Spleen (tissue), 13 donors: ENCODE measurements at places on chromosomes 2 and 18.

GRCh38 chr2:80244905-80245584, 59.5 kb downstream of the LRRTM1 start:
- DNase-seq, result no peak

GRCh38 chr18:40935423-40935822, 1019.6 kb upstream of the PIK3C3 start:
- no peak for DNase-seq

- DNase-seq, result peak; percentile 70
Observed at GRCh38 chr2:131015764-131016163, 77.5 kb downstream of the FAM168B start.

- DNase-seq, result no peak
Observed at GRCh38 chr18:468955-469790, 31.3 kb downstream of the COLEC12 start.

- no peak for DNase-seq
Observed at GRCh38 chr2:64396551-64396950, 57.4 kb upstream of the LGALSL start.

- DNase-seq, result no peak
Observed at GRCh38 chr18:7775843-7776242, 208.7 kb downstream of the PTPRM start.

DNA sequence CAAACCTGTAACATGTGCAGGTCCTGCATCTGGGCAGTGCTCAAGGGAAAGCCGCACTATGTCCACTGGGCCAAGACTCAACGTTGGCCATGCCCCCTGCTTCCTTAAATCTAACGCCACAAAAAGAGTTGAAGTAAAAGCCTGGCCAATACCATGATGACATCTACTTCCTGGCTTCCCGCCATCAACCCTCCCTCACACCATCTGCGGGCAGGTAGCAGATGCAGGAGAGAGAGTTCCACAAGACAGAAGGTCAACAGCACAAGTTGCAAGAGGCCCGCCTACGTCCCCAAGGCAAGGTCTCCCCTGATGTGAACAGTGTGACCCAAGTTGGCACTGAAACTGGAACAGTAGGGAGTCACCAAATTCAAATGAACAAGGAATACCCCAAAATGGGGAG, 48.4 kb downstream of the ABCG8 start:
- DNase-seq, result no peak

GRCh38 chr2:11583840-11584524, 50.1 kb downstream of the GREB1 start:
- peak; percentile 80 for DNase-seq

GRCh38 chr2:108492364-108492763, 41.9 kb upstream of the LIMS1 start:
- DNase-seq, result no peak

DNA sequence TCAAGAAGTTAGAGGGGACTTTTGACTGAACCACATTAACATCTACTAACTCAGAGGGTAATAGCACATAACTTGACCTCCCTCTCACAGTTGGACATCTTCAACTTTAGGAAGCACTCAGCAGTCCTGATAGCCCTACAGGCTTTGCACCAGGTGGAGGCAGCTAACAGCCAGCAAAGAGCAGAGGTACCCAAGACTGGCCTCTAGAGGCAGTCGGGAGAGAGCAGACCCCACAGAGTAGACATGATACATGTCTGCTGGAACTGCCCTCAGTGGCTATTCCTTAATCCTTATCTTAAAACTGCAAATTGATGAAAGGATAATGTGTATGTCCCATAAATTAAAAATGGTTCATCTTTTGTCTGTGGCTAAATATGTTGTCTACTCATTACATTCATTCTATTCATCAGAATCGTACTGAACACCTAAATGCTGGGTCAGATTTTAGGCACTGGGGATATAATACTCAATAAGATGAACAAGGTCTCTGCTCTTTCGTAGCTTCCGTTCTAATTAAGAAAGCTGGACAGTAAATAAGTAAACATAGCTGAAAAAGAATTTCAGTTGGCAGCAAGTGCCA, 49.8 kb downstream of the CAB39 start:
- DNase-seq, result no peak

DNA sequence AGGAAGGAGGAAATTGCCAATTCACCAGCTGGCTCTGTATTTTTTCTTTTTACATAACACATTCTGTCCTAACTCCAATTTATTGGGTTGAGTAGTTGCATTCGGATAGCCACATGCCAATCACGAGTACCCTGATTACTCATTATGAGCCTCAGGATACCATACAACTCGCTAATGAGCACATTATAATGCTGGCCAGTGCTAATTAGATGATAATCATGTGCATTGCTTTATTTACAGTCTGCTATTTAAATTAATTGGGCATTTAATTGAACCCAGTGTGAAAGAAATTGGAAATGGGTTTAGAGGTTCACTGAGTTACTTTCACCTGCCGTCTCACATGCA, 15.2 kb downstream of the G6PC2 start:
- no peak for DNase-seq

- no peak for DNase-seq
Observed at GRCh38 chr2:48132271-48132625, 225.9 kb upstream of the FBXO11 start.

GRCh38 chr18:48179001-48179400, 230.2 kb downstream of the ZBTB7C start:
- DNase-seq, result no peak

DNA sequence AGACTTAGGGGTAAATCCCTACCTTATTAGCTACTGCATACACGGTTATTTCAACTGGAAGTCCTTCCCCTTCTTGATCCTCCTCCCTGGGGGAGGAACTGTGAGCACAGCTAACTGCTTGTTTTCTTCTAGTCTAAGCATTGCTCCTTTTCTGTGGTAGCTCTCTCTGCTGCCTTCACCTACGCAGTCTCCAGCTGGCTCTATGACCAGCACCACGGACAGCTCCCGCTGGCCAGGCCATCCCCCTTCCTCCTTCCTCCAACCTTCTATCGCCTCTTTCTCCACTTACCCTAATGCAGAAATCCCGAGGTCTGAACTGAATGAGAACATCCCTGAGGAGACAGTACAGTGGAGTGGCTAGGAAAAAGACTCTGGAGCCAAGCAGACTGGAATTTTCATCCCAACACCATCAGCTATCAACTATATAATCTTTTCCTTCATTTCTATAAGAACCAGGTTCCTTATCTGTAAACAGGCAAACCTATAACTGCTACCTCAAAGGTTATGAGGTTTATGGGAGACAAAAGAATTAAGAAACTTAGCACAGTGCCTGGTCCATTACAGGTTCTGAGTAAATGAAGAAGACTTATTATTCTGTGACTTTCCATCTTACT, 4.7 kb upstream of the CFAP65 start:
- DNase-seq, result no peak

DNA sequence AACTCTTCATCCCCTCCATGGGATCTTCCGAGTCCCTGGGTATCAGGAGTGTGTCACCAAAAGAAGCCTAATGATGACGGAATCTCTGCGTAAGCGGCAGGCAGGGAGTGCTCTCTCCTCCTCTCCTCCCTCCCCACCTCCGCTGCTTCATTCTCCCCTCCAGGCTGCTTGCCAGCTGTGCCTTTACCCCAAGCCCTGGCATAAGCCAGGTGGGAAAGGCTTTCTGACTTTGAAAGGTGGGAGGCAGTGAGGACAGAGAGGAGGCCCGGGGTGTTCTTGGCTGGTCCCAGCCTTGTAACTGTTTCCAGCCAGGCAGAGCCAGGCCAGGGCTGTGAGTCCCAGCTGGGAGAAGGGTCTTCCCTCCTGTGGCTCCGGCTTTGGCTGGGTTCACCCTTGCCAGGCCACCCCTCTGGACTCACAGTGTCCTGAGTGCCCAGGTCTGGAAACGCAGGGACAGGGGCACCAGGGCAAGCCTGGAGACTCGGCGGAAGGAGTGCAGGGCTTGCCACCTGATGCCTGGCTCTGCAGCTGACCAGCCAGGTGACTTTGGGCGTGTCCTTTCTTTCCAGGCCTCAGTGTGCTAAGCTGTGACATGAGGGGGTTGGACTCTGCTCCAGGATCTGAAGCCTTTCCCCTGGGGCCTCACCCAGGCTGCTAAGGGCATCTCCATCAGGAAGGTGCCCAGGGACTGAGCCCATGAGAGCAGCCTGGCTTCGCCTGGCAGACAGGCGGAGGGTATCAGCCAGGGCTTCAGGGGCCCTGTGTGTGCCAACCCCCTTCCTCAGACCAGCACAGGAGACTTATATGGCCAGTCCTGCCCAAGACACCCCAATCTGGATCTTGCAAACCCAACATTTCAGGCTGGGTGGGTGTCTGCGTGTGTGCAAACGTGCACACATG, 32.7 kb upstream of the HPCAL1 start:
- DNase-seq, result peak; percentile 71

DNA sequence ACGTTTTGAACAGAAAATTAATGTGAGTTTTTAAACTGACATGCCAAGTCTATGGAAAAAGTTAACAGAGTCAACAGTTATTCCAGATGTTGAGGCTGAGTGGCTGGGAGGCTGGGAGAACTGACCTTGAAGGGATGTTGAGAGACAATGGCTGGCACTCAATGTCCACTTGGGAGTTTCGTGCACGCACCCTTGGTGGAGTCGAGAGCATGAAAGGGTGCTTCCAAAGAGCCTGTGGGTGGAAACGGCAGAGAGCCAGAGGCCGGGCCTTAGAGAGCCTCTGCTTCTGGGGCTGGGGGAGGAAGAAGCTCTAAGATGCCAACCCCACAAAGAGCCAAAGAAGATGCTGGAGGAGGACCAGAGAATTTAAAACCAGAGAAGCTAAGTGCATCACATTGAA, 63.4 kb upstream of the L3MBTL4 start:
- DNase-seq, result no peak

- DNase-seq, result peak; percentile 73
Observed at GRCh38 chr2:120985997-120986651, 250.5 kb downstream of the GLI2 start.

- no peak for DNase-seq
Observed at GRCh38 chr2:20080428-20080827, 29.0 kb upstream of the LAPTM4A start.

DNA sequence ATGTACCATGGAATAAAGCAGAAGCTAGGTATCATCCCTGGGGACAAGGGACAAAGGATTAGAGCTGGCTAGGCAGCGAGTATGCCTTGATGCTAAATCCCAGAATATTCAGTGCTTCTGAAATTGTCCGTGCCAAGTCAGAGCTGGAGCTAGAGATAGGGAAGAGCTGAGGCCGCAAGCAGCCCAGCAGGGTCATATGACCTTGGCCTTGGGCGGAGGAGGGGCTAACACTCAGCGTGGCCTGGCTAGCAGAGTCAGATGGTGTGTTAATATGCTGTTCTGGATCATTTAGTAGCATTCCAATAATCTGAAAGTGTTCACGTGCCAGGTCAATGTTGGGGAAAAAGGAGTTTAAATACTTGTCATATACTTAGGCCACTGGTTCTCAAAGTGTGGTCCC, 374.8 kb downstream of the CLIP4 start:
- no peak for DNase-seq

DNA sequence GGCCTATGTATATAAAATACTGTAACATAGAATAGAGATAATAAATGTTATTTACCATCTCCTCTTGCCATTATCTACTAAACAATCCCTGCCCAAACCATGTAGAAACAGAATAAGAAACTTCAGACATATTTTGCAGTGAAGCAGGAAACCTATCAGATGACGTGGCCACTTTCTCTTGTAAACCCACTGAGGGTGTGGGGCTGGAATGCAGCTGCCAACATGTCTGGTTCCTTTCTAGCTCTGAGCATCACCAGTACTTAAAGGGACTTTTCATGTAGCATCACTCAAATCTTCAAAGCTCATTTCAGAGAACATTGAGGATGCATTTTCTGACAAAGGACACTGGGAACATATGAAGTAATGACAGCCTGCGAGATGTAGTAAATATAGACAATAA, 251.8 kb downstream of the LPIN1 start:
- no peak for DNase-seq

GRCh38 chr18:8177330-8178016, 431.8 kb upstream of the RAB12 start:
- no peak for DNase-seq

GRCh38 chr2:127545189-127545588, 9.7 kb downstream of the MYO7B start:
- no peak for DNase-seq

DNA sequence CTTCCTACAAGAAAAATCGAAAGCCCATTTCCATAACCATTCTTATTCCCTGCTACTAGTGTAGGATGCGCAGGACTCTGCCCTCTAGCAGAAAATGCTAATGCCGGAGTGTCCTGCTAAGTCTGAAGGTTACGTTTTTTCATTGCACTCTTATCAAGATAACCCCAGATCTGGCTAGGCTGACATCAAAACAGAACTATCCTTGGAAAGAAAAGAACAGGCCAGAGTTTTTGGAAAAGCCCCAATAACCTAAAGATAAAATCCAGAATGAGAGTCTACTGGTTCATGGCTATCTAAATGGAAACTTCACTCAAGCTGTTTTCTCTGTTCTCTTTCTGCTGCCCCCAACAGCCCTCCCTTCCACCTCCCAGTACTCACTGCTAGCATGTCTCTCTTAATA, 913 bp downstream of the RNF152 start:
- no peak for DNase-seq

- no peak for DNase-seq
Observed at GRCh38 chr2:190930411-190930810, 49.8 kb downstream of the GLS start.

GRCh38 chr18:57660961-57661360, 39.3 kb upstream of the NARS1 start:
- no peak for DNase-seq

- no peak for DNase-seq
Observed at GRCh38 chr2:84878459-84878858, 2.4 kb downstream of the TRABD2A start.

GRCh38 chr2:165911231-165911630, 42.3 kb downstream of the TTC21B start:
- DNase-seq, result no peak

DNA sequence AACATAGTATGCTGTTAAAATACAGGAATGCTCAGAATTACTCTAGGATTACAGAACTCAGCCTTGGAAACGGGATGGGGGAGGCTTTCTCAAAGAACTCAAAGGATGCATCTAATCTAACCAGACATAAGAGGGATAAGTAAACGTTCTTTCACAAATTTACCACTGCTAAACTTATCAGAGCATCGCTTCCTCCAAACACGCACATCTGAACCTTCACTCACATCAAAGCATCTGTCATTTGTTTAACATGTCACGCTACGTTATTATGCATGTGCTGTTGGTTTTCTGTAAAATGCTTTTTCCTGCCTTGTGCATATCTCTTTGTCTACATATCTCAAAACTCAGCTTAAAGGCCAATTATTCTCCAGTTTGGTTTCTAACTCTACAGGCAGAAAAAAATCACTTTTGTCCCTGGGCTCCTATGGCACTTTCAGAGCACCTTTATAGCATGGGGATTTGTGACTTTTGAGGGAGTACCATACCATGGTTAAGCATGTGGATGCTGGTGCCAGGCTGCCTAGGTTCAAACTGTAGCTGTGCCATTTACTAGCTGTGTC, 106.7 kb upstream of the FSHR start:
- no peak for DNase-seq
